Activated T-helper 1 cell treated with anti-CD3 and anti-CD28 coated beads, Interleukin-12 subunit alpha, Interleukin-12 subunit beta, Interleukin-2, Interleukin-4 antibody, amounts not matched to agents 30 ng/mL and 10 ng/mL and 1 ng/mL, durations not matched to agents 14 hours and 24 hours and 36 hours (primary cell): ENCODE measurements at places on chromosomes 5 and 9. TPM values are rescaled to one million over a fixed set of nuclear protein-coding genes. Genes with fewer than 3 reads are reported as not detected.

SLC45A2 gene
- 0.18 TPM in 1 of 2 replicates, not detected in the other for total RNA-seq

GRCh38 chr5:94623011-94623410 lies 4.5 kb downstream of the SLF1 start:
- H3K4me3 ChIP-seq = no peak overlapping the region
- peaks cover 1% of the 10 kb centered on the region for H3K36me3 ChIP-seq
- DNase-seq = no peak
- no peaks in the 10 kb centered on the region for H3K27me3 ChIP-seq

DNA sequence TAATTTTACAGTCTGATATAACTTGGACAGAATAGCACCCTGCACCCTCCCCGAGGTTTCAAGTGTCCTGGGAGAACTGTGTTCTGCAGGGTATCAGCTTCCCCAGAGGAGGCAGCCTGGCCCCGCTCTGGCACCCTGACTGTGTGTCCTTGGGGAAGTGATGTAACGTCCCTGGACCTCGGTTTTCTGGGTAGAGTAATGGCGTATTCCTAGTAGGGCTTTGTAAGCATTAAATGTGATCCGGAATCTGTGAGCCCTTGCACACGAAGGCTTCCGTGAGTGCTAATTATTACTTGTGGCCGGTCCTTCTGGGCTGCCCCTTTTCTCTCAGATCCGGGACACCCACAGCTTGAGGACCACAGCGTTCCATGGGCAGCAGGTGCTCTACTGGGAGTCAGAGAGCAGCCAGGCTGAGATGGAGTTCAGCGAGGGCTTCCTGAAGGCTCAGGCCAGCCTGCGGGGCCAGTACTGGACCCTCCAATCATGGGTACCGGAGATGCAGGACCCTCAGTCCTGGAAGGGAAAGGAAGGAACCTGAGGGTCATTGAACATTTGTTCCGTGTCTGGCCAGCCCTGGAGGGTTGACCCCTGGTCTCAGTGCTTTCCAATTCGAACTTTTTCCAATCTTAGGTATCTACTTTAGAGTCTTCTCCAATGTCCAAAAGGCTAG lies 1.0 kb upstream of the CACFD1 start:
- H3K27ac ChIP-seq = no peak overlapping the region
- H3K4me3 ChIP-seq = no peak overlapping the region
- peaks cover 11% of the 10 kb centered on the region for H3K27me3 ChIP-seq
- no peaks in the 10 kb centered on the region for H3K36me3 ChIP-seq
- DNase-seq = no peak

GRCh38 chr5:143051244-143052058 lies 281.3 kb downstream of the ARHGAP26 start:
- no peaks in the 10 kb centered on the region for H3K27me3 ChIP-seq
- H3K4me1 ChIP-seq = peaks cover 81% of the 10 kb centered on the region
- H3K4me3 ChIP-seq = no peak overlapping the region
- H3K27ac ChIP-seq = peak overlapping the region; percentile 68
- peaks cover 14% of the 10 kb centered on the region for H3K36me3 ChIP-seq

IRX4 gene
- total RNA-seq = not detected in 2 replicates

DNA sequence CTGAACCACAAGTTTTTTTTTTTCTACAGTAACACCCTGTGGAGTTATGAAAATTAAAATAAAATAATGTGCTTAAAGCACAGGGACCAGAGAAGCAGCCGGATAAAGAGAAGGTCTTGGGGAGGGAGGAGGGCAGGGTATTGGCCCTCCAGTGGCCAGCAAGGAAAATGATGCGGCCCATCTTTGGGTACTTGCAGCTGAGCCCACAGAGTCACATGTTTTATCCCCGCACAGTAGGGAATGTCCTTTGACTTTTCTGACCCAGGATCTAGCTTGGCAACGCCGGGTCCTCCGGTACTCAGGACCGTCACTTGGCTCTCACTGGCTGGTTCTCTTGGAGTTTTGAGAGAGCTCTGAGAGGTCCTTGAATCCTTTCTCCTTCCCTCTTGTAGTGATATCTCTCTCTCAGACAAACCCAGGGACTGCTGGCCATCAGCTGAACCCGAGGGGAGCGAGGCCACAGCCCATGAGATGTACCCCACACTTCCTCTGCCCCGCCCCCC lies 35.3 kb upstream of the HSPA9 start:
- peaks cover 56% of the 10 kb centered on the region for H3K27me3 ChIP-seq
- H3K4me3 ChIP-seq = no peak overlapping the region
- H3K4me1 ChIP-seq = no peaks in the 10 kb centered on the region
- no peak overlapping the region for H3K27ac ChIP-seq
- H3K36me3 ChIP-seq = no peaks in the 10 kb centered on the region

DNA sequence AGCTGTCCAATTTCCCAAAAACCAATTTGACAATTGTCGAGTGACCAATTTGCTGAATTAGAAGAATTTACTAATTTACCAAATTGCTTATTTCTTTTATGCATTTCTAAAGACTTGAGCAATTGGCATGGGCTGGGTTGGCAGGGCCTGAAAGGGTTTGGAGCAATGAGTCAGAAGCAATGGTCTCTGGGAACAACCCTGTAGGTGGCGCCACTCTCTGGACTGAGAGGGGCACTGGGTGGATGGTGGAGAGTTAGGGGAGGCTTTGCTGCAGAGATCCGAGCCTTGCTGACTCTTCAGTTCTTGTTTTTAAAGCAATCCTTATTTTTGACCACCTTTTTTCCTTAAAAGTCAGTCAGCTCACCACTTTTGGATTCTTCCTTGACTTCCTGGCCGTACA lies 71.5 kb upstream of the RPS23 start:
- no peak overlapping the region for H3K27ac ChIP-seq
- H3K36me3 ChIP-seq = peaks cover 2% of the 10 kb centered on the region
- H3K4me3 ChIP-seq = no peak overlapping the region
- no peaks in the 10 kb centered on the region for H3K27me3 ChIP-seq
- peaks cover 62% of the 10 kb centered on the region for H3K4me1 ChIP-seq
- DNase-seq = no peak

DAB2IP gene
- 0.05 TPM in 1 of 2 replicates, not detected in the other for total RNA-seq

- H3K27me3 ChIP-seq = peaks cover 5% of the 10 kb centered on the region
- DNase-seq = no peak
- H3K4me1 ChIP-seq = no peaks in the 10 kb centered on the region
- H3K27ac ChIP-seq = no peak overlapping the region
- no peaks in the 10 kb centered on the region for H3K36me3 ChIP-seq
Observed at GRCh38 chr5:112534611-112535255, 115.7 kb upstream of the EPB41L4A start.

FBXO38 gene
- 64.3 and 80.3 TPM in 2 replicates for total RNA-seq

DNA sequence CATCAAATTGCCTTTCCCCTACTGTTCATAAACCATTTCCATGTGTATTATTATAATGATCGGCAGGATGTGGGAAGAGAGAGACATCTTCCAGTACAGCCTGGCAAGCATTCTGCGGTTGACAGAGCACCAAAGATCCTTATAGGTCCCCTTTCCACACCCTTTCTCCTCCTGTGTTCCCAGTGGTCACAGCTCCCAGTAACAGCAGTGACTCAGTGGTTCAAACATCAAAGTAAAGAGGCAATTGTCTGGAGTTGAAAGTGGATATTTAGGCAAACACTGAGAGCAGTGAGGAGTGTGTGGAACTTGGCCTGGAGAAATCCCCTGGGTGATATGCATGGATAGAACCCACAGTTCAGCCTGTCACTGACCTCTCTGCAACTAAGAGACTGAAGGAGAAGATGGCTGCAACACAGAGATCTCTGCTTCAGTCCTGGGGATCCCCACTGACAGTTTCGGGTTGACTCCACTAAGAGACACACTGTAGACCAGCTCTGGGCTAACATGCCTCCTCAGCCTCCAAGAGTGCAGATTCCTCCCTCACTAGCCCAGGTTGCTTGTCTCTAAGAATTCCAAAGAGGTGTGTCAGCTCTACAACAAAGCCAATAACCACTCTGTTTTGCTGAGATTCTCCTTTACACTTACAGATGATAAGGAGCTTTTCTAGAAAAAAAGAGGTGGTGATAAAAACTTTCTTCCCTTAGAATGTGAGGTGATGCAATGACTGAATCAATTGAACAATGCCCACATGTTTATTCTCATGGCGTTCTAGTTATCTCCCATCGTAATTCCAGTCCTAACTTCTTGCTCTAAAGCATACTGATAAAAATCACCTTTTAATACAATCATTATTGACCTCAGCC lies 94.4 kb upstream of the IL6ST start:
- peaks cover 70% of the 10 kb centered on the region for H3K4me1 ChIP-seq
- H3K36me3 ChIP-seq = peaks cover 5% of the 10 kb centered on the region
- H3K27ac ChIP-seq = peak overlapping the region; percentile 58
- peak; percentile 30 for DNase-seq

BRIX1 gene
- total RNA-seq = 110 TPM in 2 replicates
